ENCODE measurements at places on chromosomes 6 and 20.

DNA sequence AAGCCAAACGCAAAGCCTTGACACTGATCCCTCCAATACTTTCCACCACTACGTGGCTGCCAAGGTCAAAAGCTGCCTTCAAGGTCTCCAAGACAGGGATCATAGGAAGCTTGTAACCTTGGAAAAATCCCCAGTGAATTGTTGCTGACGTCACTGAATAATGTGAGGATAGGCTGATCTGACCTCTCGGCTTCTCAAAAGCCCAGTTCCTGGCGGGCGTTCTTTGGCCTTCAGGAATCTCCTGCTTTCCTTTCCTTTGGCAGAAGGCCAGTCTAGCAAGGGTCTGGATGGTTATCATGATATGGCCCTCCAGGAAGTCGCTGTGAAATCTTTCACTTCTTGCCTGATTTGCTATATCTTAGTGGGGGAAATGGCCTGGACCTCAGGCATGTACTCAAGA lies 61.4 kb upstream of the TNFAIP3 start:
- no peak for DNase-seq

DNA sequence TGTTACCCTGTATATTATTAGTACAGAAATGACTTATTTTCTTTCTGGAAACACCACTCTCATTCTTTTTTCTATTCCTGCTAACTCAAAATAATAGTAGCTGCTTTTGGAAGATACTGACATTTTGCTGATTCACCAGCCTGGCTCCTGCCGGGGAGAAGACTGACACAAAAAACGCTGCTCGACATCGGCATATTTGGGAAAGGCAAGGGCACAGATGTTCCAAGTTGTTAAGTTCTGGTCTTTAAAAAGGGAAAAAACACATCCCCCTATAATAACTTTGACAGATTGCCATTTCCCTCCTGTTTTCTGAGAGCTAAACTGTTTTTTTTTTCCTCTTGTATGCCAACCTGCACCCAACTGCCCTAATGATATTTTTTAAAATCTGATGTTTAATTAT lies 55.4 kb downstream of the CTNNBL1 start:
- no peak for DNase-seq

DNA sequence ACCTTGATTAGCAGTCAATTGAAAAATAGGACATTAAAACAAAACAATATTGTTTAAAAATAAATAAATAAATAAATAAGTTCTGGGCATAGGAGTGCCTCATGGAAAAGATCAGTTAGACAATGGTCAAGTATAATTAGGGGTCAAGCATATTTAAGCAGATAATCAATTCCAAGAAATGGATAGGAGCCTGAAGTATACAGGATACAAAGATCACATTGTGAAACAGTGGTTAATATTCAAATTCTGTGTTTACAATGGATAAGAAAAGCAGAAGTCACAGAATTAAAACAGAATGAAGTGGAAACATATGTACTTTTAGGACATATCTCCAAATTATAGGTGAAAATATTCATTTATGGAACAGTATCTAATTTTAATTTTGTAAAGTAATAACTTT lies 1028.6 kb upstream of the CITED2 start:
- no peak for DNase-seq

- DNase-seq: no peak
Measured at GRCh38 chr20:2798814-2799213, 1.6 kb downstream of the CPXM1 start.
